ENCODE measurements at places on chromosomes 7 and 10. TPM values are rescaled to one million over a fixed set of nuclear protein-coding genes. Genes with fewer than 3 reads are reported as not detected.

DNA sequence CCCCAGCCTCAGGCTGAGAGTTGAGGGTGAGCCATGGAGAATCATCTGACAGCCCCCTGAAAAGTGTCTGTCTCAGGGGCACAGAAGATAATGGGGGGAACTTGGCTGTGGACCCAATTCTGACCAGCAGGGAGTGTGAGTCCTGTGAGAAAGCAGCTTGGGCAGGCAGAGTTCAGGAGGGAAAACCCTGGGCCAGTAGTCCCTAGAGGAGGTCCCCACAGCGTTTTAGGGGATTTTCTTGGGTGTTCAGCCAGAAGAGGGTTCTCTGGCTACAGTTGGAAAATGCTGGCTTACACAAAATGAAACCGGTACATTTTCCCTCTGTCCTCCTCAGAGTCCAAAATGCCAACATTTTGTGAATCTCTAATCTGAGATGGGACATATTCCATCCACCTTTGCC is 35.8 kb upstream of the TRIM8 start:
- H3K4me3 ChIP-seq, result no peak overlapping the region
- H3K27ac ChIP-seq, result no peak overlapping the region
- no peaks in the 10 kb centered on the region for H3K36me3 ChIP-seq
- no peaks in the 10 kb centered on the region for H3K27me3 ChIP-seq
- DNase-seq, result peak; percentile 62
- H3K4me1 ChIP-seq, result no peaks in the 10 kb centered on the region

GRCh38 chr10:28566458-28567015 is 33.6 kb downstream of the WAC start:
- DNase-seq, result no peak
- peaks cover 10% of the 10 kb centered on the region for H3K4me1 ChIP-seq
- no peak overlapping the region for H3K4me3 ChIP-seq
- H3K27me3 ChIP-seq, result no peaks in the 10 kb centered on the region
- H3K27ac ChIP-seq, result no peak overlapping the region

DNA sequence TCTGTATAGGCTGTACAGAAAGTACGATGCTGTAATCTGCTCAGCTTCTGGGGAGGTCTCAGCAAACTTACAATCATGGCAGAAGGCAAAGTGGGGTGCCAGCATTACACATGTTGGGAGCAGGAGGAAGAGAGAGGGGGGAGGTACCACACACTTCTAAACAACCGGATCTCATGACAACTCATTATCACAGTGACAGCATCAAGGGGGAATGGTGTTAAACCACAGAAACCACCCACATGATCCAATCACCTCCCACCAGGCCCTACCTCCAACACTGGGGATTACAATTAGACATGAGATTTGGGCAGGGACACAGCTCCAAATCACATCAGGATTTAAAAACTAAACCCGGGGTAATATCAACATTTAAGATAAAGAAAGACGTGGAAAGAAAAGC is 468.8 kb upstream of the AUTS2 start:
- H3K27me3 ChIP-seq, result no peaks in the 10 kb centered on the region
- H3K4me3 ChIP-seq, result no peak overlapping the region
- H3K4me1 ChIP-seq, result no peaks in the 10 kb centered on the region
- H3K36me3 ChIP-seq, result no peaks in the 10 kb centered on the region
- no peak for DNase-seq

GRCh38 chr10:488933-489215 is 200.6 kb downstream of the DIP2C start:
- H3K27ac ChIP-seq, result no peak overlapping the region
- peaks cover 15% of the 10 kb centered on the region for H3K4me1 ChIP-seq

GRCh38 chr10:116952729-116953128 is 52.3 kb downstream of the SHTN1 start:
- H3K4me3 ChIP-seq, result no peak overlapping the region
- no peaks in the 10 kb centered on the region for H3K27me3 ChIP-seq
- H3K27ac ChIP-seq, result no peak overlapping the region
- no peaks in the 10 kb centered on the region for H3K36me3 ChIP-seq
- DNase-seq, result no peak
- H3K4me1 ChIP-seq, result peaks cover 7% of the 10 kb centered on the region

- DNase-seq, result peak; percentile 85
- peaks cover 27% of the 10 kb centered on the region for H3K4me1 ChIP-seq
- no peaks in the 10 kb centered on the region for H3K27me3 ChIP-seq
- no peaks in the 10 kb centered on the region for H3K36me3 ChIP-seq
- H3K27ac ChIP-seq, result peak overlapping the region; percentile 88
- H3K4me3 ChIP-seq, result peak overlapping the region; percentile 21
These were observed 119.4 kb downstream of the PTPRN2 start for GRCh38 chr7:158468181-158468580.

DNA sequence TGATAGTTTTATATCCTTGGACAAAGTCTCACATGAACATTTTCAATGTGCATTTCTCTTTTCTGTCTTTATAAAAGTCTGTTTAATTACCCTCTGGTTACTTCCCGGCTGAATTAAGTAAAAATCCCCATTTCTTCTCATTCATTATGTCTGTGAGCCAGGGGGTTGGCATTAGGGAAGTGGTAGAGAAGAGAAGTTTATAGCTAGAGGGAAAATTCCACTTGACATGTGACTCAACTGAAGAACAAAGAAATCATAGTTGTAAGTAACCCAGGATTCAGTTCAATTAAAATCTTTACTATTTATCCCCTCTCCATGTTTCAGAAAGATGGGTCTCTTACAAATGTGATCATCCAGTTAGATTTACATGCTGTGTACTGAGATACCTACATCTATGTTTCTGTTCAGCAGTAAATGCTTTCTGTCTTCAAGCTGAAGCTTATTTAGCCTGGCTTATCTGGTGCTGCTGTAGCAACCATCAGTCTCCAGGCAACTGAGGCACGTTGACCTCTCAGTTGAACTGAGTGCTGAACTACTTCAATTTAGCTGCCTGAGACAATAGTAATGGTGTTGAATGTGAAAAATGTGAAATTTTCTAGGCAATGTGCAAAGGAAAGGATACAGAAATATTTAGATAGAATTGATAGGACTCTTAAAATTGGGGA is 181.6 kb downstream of the MLLT10 start:
- no peaks in the 10 kb centered on the region for H3K36me3 ChIP-seq
- no peaks in the 10 kb centered on the region for H3K27me3 ChIP-seq
- peaks cover 14% of the 10 kb centered on the region for H3K4me1 ChIP-seq
- DNase-seq, result no peak
- H3K4me3 ChIP-seq, result no peak overlapping the region

GRCh38 chr7:142807855-142808460 is 37.2 kb downstream of the PRSS2 start:
- no peak for DNase-seq
- H3K27ac ChIP-seq, result no peak overlapping the region
- no peaks in the 10 kb centered on the region for H3K36me3 ChIP-seq
- no peaks in the 10 kb centered on the region for H3K27me3 ChIP-seq
- H3K4me1 ChIP-seq, result peaks cover 38% of the 10 kb centered on the region
- no peak overlapping the region for H3K4me3 ChIP-seq

- H3K27me3 ChIP-seq, result no peaks in the 10 kb centered on the region
- H3K4me3 ChIP-seq, result no peak overlapping the region
- H3K36me3 ChIP-seq, result peaks cover 83% of the 10 kb centered on the region
- H3K4me1 ChIP-seq, result no peaks in the 10 kb centered on the region
These were observed 10.5 kb upstream of the ANKRD61 start for GRCh38 chr7:6020371-6021286.

- no peak overlapping the region for H3K27ac ChIP-seq
- H3K4me1 ChIP-seq, result peaks cover 7% of the 10 kb centered on the region
- peak; percentile 85 for DNase-seq
- H3K36me3 ChIP-seq, result no peaks in the 10 kb centered on the region
- H3K27me3 ChIP-seq, result peaks cover 77% of the 10 kb centered on the region
- H3K4me3 ChIP-seq, result peak overlapping the region; percentile 79
These were observed 1.4 kb downstream of the MAGI2 start for GRCh38 chr7:79452032-79452494.

GRCh38 chr7:1463676-1464223 is 4.5 kb upstream of the MICALL2 start:
- no peak overlapping the region for H3K4me3 ChIP-seq
- H3K36me3 ChIP-seq, result no peaks in the 10 kb centered on the region
- no peaks in the 10 kb centered on the region for H3K27me3 ChIP-seq

- H3K4me1 ChIP-seq, result peaks cover 11% of the 10 kb centered on the region
- H3K4me3 ChIP-seq, result no peak overlapping the region
- no peaks in the 10 kb centered on the region for H3K27me3 ChIP-seq
These were observed 61.1 kb downstream of the PTPRE start for GRCh38 chr10:127968027-127968441.

DNA sequence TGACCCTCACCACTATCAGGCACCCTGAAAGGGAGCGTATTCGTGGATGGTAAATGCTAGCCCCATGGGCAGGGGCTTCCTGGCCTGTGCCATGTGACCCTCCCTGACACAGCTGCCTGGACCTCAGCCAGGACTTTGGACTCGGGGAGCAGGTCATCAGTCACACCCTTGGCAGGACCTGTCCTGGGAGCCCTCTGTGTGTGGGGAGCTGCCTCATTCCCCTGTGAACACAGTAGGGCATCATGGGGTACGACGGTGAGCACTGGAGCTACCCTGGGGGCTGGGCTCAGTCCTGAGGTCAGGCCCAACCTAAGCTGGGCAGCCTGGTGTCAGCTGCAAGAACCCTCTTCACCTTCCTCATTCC is 129.3 kb upstream of the FAM20C start:
- peaks cover 16% of the 10 kb centered on the region for H3K4me1 ChIP-seq
- H3K27me3 ChIP-seq, result no peaks in the 10 kb centered on the region
- H3K36me3 ChIP-seq, result no peaks in the 10 kb centered on the region
- no peak overlapping the region for H3K4me3 ChIP-seq
- H3K27ac ChIP-seq, result no peak overlapping the region
- DNase-seq, result no peak

GRCh38 chr10:31677195-31678138 is 251.2 kb downstream of the ARHGAP12 start:
- H3K27me3 ChIP-seq, result no peaks in the 10 kb centered on the region
- peak overlapping the region; percentile 2 for H3K27ac ChIP-seq
- H3K4me1 ChIP-seq, result peaks cover 8% of the 10 kb centered on the region
- peaks cover 9% of the 10 kb centered on the region for H3K36me3 ChIP-seq

- no peak for DNase-seq
- no peaks in the 10 kb centered on the region for H3K27me3 ChIP-seq
- no peak overlapping the region for H3K4me3 ChIP-seq
- H3K27ac ChIP-seq, result no peak overlapping the region
These were observed 34.0 kb downstream of the SMKR1 start for GRCh38 chr7:129536323-129536722.

- no peak overlapping the region for H3K4me3 ChIP-seq
- H3K4me1 ChIP-seq, result 0 out of 2 replicates have a peak, but pooled peaks cover 3% of the 10 kb centered on the region
- H3K27ac ChIP-seq, result no peak overlapping the region
- no peaks in the 10 kb centered on the region for H3K27me3 ChIP-seq
These were observed 70.5 kb upstream of the SP4 start for GRCh38 chr7:21357151-21358097.

DNA sequence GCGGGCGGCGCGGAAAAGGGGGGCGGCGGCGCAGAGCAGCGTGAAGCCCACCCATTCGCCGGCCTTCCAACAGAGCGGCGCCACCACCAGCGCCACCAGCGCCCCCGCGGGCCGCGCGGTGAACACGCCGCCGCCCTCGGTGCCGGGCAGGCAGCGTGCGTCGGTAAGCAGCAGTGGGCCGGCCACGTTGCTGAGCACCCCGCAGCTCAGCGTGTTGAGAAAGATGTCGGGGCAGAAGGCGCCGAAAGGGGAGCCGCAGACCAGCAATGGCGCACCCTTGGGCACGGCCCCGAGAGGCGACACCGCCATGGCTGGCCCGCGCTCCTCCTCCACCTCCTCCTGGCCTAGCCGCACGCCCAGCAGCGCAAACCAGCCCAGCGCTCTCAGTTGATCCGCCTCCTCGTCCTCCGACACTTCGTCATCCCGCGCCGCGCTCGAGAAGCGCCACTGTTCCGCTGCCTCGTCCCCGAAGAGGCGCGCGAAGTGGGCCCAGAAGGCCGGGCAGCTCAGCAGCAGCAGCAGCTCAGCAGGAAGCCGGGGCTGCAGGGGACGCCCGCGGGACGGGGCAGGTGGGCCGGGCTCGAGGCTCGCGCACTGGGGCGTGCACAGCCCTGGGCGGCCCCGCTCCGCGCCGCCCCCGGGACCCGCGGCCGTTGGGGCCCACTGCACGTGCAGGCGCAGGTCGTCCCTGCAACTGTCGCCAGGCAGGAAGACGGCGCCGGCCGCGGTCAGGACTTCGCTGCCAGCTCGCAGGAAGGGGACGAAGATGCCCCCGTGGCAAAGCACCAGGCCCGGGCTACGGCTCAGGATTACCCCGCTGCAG is 623 bp downstream of the TYSND1 start:
- H3K27ac ChIP-seq, result no peak overlapping the region
- peaks cover 12% of the 10 kb centered on the region for H3K4me1 ChIP-seq
- peak; percentile 69 for DNase-seq
- peaks cover 7% of the 10 kb centered on the region for H3K27me3 ChIP-seq
- H3K4me3 ChIP-seq, result peak overlapping the region; percentile 55

DNA sequence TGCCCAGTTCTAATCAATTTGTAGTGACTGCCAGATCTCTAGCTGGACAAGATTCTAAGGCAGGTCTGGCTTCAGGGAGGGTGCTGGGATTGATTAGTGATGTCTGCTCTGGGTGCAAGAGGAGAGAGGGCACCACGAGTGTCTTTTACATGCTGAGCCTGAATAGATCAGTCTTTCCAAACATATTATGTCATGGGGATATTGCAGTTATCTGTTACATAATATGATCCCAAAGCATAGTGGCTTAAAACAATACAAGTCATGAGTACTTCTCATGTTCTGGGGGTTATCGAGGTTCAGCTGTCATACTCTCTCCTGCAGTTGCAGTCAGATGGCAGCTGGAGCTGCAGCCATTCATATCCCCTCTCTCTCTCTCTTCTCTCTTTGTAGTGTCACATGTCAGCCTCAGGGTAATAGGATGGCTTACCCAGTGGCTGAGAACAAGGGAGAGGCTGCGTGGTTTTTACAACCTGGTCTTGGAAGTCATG is 26.0 kb downstream of the SLC29A3 start:
- peak overlapping the region; percentile 17 for H3K4me3 ChIP-seq
- H3K36me3 ChIP-seq, result no peaks in the 10 kb centered on the region
- H3K27ac ChIP-seq, result peak overlapping the region; percentile 73

- H3K27ac ChIP-seq, result no peak overlapping the region
- H3K36me3 ChIP-seq, result no peaks in the 10 kb centered on the region
- peaks cover 10% of the 10 kb centered on the region for H3K27me3 ChIP-seq
- no peaks in the 10 kb centered on the region for H3K4me1 ChIP-seq
These were observed 55.9 kb upstream of the MXI1 start for GRCh38 chr10:110151467-110151866.

- no peak overlapping the region for H3K27ac ChIP-seq
- H3K36me3 ChIP-seq, result 0 out of 2 replicates have a peak, but pooled peaks cover 5% of the 10 kb centered on the region
- H3K4me1 ChIP-seq, result no peaks in the 10 kb centered on the region
- no peaks in the 10 kb centered on the region for H3K27me3 ChIP-seq
- no peak overlapping the region for H3K4me3 ChIP-seq
These were observed 38.8 kb upstream of the SHH start for GRCh38 chr7:155850766-155851678.

GRCh38 chr7:18366394-18366793 is 129.2 kb upstream of the HDAC9 start:
- H3K4me1 ChIP-seq, result peaks cover 25% of the 10 kb centered on the region
- no peak for DNase-seq
- H3K36me3 ChIP-seq, result no peaks in the 10 kb centered on the region
- no peak overlapping the region for H3K27ac ChIP-seq
- no peak overlapping the region for H3K4me3 ChIP-seq

Gene PLPP4
- polyA plus RNA-seq, result 0.42 TPM

Gene TMEM140
- polyA plus RNA-seq, result 1.3 TPM

Gene ALOX5
- polyA plus RNA-seq, result 2.8 TPM

Gene TNRC18
- 2.1 TPM for polyA plus RNA-seq

Measured in GM23338 (cell line).